Epithelial cell of proximal tubule (primary cell): ENCODE measurements at places on chromosomes 11 and 22. TPM values are rescaled to one million over a fixed set of nuclear protein-coding genes. Genes with fewer than 3 reads are reported as not detected.

HEPN1 gene
- not detected in 2 replicates for total RNA-seq

OR5A1 gene
- not detected in 2 replicates for total RNA-seq

- DNase-seq, result no peak
These were observed 191.8 kb upstream of the E2F8 start for GRCh38 chr11:19432370-19433061.

DNA sequence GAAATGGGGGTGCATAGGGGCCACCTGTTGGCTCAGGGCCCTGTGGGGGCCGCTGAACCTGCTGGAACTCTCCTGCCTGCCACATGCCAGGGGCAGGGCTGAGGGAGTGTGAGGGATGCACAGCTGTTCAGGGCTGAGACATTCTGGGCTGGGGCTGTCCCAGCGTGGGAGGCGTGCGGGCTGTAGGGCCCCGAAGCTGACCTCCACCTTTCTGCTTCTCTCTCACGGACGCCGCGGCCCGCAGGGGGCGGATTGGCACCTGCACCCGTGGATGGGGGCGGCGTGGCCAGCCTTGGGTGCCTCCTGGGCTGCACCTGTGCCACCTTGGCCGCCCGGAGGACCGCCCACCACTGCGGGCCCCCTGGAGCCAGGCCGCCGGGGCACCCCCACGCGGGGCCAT is 4.1 kb downstream of the CCDC188 start:
- no peak for DNase-seq

DNA sequence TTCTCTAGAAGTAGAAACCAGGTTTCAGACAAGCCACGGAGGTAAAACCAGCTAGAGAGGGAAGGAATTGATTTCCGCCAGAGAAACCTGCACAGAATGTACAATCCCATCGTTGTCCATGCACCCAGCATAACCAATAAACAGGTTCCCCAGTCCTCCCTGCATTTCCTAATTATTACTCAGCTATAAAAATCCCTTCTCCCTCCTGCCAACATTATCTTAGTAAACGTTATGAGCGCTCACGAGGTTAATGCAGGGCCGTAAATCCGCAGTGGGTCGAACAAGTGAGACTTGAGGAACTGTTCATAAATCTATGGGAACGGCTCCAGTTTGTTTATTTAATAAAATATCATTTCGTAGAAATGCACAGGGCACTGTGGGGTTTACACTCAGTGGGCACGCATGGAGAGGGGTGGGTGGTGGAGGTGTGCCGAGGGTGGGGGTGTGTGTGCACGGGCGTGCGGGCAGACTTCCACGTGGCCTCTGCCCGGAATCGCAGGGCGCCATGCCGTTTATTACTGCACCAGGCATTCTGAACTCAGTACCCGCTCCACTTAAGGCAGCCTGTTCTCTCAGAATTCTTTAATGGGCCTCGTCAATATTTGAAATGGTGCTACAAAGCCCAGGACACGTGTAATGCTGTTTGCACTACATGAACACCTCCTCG is 257.3 kb downstream of the MIAT start:
- DNase-seq, result no peak

DNA sequence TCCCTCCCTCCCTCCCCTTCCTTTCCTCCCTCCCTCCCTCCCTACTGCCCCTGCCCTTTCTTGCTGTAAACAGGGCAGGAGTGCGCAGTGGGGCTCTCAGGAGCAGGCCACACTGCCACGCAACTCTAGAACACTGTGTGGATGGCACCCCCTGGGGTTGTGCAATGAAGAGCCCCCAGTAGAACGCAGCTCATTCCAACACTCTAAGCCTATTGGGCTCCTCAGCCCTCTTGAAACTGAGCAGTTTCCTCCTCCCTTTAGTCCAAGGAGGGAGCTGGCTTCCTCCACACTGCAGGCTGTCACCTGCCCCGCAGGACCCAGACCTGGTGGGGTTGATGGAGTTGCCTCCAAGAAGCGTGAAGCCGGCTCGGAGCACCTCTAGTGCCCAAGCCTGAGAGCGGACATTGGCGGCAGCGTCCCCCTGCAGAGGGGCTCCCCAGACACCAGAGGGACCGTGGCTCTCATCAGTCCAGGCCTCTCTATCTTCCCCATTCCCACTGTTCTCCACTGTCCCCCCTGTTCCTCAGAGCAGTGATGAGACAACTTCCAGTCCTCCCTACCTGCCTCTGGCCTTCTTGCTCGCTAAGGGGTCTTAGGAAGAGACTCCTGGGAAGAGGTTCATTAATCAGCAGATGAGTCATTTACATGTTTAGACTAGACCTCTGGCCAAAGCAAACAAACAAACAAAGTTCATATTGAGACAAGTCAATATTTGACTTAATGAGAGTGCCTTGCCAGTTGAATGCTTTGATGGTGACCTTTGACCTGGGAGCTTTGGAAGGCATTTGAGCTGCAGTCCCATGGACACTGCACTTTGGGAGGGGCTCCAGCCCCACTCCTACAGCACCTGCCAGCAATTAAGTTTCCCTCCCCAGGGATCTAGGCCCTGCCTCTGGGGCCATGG is 64.0 kb downstream of the RPUSD4 start:
- DNase-seq, result no peak

GRCh38 chr11:129383502-129383901 is 7.9 kb downstream of the BARX2 start:
- DNase-seq, result no peak
